Aorta (tissue), 5 donors: ENCODE measurements at places on chromosomes 1 and 21.

DNA sequence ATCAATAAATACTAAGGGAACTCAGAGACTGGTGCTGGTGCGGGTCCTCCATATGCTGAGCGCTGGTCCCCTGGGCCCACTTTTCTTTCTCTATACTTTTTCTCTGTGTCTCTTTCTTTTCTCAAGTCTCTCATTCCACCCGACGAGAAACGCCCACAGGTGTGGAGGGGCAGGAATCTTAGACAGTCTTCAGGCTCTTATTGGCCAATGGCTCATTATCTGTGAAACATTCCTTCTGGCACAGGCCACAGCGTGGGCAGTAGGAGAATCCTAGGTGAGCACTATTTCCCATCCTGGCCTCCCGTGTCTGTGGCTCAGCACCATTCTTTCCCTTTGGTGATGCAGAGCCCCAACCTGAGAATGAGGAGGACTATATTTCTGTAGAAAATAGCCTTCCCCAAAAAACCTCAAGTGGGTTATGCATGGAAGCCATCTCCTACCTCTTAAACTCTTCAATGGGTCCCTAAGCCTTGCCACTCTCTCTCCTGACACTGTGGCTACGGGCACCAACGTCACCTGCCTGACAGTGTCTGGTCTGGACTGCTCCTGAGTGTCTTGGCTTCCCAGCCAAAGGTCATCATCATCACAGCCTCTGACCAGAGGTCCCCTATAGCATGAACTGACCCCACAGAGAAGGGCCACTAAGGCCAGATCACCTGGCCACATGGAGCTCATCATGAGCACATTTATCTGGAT is 6.2 kb upstream of the SLAMF1 start:
- no peak for DNase-seq

DNA sequence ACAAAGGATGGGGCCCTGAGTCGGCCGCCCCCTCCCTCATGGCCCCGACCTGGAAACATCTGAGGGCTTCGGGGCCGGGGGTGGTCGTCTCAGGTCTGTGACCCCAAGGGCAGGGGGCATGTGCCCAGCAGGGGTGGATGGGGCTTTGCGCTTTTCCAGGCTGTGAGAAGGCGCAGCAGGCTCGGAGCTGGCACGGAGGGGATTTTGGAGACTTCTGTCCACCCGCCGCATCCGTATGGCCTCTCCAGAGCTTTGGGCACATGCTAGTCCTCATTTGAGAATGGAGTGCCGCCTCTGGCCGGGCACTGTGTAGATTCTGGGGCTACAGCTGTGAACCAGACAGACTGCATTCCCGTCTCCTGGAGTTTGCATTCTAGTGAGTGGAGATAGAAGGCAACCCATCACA is 66.1 kb upstream of the WNT4 start:
- peak; percentile 62 for DNase-seq

GRCh38 chr1:203839081-203839480 is 22.3 kb upstream of the SNRPE start:
- no peak for DNase-seq

- no peak for DNase-seq
Measured at GRCh38 chr1:210053126-210053525, 115.1 kb downstream of the SYT14 start.

- no peak for DNase-seq
Measured at GRCh38 chr1:233012021-233012420, 61.6 kb downstream of the NTPCR start.

DNA sequence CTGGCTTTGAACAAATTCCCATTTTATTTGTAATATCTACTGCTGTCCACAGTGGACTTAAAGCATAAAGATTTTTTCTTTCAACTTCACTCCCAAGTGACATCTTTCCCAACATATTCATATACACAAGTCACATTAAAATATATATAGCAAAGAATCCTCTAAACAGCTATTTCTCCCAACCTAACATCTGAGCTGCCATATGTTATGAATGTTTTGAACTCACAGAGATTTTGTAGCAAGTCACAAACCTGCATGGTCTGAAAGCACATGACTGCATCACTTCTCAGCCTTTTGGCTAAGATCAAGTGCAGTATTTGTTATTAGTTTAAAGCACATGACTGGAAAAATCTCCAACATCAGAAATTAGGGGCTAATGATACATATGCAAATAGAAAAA is 7.7 kb upstream of the HFM1 start:
- no peak for DNase-seq

GRCh38 chr21:40732253-40733023 is 114.5 kb downstream of the DSCAM start:
- no peak for DNase-seq

DNA sequence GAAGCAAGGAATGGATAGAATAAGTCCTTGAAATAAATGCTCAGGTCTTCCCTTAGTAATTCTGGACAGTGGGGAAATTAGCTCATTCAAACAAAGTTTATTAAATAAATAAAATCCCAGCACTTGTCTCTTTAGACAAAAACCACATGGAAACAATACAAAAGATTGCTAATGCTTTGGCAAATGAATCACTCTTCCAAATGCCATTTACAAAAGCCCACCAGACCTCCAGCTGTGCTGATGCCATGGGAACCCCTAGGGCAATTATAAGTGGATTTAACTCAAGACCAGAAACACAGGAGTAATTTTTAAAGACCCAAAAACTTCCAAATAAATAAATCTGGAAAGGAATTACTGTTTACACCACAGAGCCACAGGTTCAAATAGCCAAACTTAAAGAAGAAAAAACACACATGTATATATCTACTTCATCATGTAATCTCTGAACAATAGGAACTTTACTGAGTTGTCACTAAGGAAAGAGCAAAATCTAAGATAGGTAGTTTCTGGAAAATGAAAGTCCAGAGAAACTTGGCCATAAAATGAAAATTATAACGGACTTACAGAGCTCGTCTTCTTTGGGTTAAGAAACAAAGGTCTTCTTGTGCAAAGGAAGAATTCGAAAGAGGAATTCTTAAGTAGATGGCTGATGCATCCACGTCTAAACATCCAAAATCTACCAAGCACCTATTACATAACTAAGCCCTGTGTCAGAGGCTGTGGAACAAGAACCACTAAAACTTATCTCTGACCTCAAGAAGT is 399.4 kb downstream of the SMYD3 start:
- no peak for DNase-seq

GRCh38 chr1:41578712-41579335 is 94.3 kb upstream of the EDN2 start:
- DNase-seq = no peak

DNA sequence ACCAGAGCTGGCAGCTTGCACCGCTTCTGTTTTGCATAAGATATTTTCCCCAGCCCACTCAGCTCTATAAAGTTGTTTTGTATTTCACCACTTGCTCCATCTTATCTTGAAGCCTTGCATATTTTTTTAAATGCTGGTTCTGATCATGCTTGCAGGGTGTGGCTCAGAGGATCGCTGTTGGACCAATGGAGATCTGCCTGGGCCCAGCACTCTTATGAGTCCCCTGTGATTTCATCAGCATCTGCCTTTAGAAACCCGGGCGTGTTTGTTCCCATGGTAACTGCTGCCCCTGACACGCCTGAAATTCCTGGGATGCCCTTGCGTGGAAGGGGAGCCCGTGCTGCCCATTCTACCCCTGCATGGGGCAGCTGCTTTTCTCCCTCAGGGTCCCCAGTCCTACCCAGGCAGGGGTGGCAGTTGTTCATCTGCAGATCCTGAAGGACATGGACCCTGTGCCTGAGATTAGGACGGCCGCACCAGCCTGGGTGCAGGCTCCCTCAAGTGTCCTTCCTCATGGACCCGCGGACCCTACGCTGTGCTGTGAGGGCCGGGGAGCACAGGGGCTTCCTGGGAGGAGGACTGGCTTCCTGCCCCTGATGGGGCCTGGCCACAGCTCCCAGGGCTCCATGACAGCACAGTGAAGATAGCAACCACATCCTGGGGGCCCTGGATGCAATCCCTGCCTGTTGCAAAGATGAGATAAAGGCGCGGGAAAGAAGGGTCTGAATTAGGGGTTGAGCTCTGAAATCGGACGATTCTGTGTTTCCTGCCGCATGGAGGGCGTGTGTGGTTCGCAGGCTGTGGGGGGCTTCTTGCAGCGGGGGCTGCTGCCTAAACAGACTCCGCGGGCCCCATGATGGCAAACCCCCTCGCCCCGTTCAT is 226.5 kb downstream of the SDCCAG8 start:
- DNase-seq = no peak

GRCh38 chr1:25515033-25515432 is 28.4 kb upstream of the LDLRAP1 start:
- peak; percentile 17 for DNase-seq

DNA sequence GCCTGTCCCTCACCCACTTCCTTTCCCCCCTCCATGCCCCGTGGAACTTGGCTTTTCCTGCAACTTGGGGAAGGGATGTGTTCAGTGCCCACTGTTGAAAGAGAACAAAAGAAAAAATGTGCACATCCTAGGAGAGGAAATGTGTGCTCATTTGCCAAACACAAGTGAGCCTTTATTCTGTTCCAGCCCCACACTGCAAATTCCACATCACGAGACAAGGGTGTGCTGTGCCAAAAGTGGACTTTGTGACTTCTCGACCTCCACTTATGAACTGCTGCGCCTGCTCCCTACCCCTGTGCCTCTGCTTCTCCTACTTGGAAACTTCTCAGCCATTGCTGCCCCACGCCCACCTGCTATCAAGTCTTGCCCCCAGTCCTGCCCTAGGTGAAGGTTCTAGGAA is 97.0 kb upstream of the GRIK3 start:
- no peak for DNase-seq

- DNase-seq = peak; percentile 69
Measured at GRCh38 chr1:2591581-2592261, 5.1 kb downstream of the PRXL2B start.

DNA sequence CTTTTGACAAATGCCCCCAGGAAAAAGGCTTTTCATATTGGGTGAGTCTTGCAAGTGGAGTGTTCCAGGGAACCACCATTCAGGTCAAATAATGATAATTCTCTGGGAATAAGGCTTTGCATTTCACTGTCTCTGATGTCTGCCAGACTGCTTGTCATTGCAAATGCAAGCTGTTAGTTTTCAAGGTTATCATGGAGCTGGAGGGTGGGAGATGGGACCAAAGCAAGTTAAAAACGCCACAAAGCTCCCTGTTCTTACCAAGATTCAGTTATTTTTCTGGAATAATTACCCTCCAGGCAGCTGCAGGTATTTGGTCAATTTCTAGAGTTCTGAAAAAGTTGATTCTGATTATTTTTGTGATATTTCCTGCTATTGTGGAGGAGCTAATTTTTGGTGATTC is 210.1 kb downstream of the GPR52 start:
- DNase-seq = no peak

DNA sequence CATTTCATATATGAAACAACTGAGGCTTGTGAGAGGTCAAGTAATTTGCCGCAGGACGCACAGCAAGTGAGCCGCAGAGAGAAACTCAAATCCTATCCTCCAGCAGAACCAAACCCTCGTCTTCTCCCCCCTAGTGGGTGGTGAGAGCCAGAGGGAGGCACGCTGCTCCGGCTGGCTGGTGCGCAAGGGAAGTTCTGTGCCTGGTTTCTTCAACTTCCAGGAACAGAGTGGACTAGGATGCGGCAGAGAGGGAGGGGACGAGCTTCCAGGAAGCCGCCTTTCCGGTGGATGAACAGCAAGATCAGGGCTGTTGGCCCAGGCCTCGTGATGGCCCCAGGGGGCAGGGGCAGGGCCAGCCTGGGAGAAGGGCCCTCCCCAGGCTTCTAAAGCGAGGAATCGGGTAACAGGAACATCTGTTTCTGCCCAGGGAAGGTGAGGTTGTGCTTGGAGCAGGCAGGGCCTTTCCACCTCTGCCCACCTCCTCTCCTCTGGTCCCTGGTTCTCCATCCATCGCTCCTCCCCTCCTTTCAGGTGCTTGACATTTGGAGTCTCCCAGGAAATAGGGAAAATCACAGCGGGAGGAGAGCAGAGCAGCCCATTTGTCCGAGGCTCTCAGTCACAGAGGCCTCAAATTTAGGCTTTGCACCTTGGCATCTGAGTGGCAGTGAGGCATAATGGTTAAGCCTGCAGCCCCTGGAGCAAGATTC is 16.8 kb upstream of the PDIK1L start:
- DNase-seq = peak; percentile 75
